ENCODE measurements at places on chromosomes 3 and 15.

GRCh38 chr3:44330444-44330843, 8.1 kb upstream of the TCAIM start:
- no peak for DNase-seq

GRCh38 chr15:90087454-90088154, 14.7 kb downstream of the IDH2 start:
- peak; percentile 85 for DNase-seq

GRCh38 chr15:88144921-88145653, 111.5 kb downstream of the NTRK3 start:
- DNase-seq: no peak

- no peak for DNase-seq
Observed at GRCh38 chr3:2465842-2466241, 367.2 kb downstream of the CNTN4 start.

DNA sequence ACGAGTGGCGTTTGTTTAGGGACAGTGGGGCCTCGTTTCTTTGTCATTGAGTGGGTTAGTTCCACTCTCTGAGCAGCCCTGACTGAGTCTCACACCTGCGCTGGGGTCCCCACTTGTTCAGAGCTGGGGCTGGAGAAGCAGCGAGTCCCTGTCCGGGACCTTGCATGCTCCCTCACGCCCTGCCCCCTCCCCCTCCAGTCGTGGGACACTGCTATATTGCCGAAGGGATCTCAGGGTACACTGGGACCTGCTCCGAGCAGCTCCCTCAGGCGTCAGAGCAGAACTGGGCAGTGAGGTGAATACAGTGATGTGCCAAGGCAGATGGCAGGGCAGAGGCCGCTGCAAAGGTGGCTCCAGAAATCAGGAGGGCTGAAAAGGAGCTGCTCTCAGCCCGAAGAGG, 59.9 kb upstream of the KLF13 start:
- peak; percentile 48 for DNase-seq

DNA sequence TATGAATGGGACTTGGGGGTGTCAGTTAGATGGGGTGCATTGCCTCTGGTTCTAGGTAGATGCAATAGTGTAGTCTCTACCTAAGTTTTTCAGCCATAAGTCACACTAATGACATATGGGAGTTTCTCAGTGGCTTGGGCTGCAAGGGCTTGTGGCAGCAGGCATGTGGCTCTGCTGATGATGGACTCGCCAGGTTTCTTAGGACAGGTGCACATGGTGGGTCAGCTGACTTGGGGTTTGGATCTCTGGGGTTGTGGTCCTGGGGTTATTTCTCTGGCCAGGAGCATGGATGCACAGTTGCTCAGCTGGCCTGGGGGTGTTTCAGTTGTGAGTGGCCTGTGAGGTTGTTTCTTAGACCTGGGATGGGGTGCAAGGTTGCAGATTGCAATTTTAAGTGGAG, 120.0 kb upstream of the DCBLD2 start:
- DNase-seq: no peak

DNA sequence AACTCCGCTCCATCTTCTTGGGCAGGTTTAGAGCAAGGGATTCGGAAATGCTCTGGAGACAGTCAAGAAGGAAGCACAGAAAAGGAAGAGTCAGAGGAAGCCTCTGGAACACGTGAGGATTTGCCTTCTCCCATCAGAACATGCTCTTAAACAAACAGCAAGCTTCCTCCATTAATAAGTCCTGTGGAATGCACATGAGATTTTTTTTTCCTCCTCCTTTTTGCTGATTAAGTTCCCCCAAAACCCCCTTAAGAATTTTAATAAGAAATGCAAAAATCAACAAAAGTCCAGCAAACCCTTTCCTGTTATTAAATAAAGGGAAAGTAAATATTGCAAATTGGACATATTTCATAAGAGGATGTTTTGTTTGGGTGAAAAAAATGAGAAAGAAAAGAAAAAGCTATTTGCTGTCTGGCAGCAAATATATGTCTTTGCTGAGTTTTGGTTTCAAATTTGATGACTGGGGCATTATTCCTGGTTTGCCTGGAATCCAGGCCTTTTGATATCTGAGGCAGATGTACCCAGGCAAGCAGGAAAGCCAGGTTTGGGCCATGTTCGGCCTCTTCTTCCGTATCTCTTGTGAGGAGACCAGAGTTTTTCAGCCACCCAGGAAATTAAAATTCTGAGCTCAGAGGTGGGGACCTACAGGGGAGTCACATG, 7.9 kb upstream of the TSEN2 start:
- DNase-seq: no peak

DNA sequence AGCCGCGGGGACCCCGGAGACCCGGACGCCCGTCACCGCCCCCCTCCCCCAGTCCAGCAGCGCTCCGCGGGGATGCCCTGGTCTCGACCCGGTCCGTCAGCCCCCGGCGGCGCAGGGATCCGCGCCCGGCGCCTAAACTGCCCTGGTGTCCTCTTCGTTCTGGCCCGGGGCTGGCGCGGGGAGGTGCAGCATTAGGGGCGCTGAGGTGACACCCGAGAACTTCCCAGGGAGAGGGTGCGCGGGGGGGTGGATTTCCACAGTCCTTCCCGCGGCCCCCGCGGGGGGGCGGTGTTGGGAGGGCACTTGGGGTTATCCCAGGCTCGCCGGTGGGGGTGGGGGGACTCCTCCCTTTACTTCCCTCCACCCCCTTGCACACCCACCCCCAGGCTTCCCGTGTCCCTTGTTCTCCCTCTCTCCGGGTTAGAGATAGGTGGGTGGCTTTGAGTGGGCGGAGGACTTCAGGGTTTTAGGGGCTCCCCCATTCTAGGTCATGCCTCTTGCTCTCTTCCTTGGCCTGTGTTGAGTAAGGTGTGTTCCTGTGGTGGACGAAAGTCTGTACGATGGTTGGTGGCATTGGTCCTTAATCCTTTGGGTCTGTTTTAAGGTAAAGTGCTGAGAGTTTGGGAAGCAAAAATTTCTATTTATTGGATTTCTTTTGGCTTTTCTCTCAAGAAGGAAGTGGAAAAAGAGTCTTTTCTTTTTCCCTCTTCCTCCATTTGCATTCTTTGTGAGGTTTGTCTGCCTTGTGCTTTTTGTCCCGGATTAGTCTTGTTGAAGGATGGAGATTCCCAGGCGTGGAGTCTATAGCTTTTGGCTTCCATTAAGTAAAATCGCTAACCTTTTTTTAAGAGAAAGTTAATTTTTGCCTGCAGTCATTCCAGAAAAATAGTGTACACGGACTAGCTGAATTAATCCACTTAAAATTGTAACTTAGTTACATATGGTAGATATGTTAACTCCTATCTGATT, 811 bp downstream of the SKIL start:
- peak; percentile 75 for DNase-seq

DNA sequence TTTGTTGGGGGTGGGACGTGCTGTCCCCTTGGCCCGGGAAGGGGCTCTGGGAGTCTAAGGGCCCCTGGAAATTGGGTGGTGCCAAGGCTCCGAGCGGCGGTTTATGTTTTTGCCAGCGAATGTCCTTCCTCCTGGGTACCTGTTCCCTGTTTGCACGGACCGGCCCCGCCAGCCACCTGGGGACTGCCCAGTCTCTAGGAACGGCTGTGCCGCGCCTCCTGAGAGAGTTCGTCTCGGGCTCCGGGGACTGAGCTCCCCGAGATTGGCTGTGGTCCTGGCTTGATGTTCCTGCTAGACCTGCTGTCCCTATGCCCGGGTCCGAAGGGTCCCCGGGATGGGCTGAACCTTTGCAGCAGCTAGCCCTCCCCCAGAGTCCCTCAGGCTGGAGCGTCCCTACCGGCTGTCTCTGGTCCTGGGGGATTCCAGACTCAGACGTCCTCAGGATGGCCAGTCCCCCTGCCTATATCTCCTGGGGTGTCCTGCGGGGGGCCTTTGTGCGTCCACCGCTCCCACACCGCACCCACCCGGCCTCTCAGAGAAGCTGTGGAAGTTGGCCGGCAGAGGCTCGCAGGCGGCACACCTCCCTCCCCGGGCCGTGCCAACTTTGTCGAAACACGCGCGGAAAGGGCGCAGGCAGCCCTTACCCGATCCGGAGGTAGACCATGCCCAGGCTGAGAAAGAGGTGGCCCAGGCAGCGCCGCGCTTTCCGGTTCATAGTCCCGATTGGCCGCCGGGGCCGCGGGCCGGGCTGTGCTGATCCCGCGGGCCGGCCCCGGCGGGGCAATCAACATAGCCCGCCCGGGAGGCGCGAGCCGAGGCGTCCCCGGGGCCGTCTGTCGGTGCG, 547 bp downstream of the WNT7A start:
- DNase-seq: peak; percentile 87

GRCh38 chr3:170222647-170223541, 670 bp downstream of the PRKCI start:
- peak; percentile 87 for DNase-seq

DNA sequence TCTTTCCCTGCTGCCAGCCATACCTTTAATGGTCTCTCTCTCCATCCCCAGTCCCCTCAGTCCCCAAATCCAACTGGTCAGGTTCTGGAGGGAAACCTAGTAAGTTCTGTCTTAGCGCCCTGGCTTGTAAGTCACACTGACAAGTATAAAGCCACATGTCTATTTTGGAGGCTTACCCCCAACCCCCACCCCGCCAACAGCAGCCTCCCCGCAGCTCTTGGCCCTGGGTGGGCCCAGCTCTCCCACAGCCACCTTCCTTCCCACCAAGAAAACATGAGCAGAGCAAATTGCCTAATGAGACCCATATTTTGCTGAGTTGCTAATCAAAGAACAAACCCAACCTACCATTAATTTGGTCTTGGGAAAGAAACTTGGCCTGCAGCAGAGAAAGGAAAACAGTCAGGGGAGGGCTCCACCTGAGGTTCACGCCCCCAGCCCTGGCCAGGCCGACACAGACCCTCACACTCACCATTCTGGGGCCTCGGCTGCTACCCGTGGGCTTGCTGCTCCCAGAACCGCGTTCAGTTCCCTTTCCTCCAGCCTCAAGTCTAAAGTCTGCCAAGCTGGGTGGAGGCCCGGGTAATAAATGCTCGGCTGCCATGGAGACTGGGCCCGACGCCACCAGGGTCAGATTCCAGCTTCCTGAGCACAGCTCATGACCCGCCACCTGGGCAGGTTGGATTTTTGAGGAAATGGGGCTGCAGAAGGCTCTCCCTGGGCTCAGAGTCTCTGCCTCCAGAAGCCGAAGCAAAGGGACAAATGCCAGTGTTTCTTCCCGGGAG, at the start of gene CALML4:
Gene CALML4 (minus strand): TSS at position 557 of the 782 bp plus-strand sequence. CDS start 85 bp downstream, at position 472.
- DNase-seq: peak; percentile 54

- no peak for DNase-seq
Observed at GRCh38 chr15:42062284-42062806, 32.0 kb downstream of the PLA2G4D start.

DNA sequence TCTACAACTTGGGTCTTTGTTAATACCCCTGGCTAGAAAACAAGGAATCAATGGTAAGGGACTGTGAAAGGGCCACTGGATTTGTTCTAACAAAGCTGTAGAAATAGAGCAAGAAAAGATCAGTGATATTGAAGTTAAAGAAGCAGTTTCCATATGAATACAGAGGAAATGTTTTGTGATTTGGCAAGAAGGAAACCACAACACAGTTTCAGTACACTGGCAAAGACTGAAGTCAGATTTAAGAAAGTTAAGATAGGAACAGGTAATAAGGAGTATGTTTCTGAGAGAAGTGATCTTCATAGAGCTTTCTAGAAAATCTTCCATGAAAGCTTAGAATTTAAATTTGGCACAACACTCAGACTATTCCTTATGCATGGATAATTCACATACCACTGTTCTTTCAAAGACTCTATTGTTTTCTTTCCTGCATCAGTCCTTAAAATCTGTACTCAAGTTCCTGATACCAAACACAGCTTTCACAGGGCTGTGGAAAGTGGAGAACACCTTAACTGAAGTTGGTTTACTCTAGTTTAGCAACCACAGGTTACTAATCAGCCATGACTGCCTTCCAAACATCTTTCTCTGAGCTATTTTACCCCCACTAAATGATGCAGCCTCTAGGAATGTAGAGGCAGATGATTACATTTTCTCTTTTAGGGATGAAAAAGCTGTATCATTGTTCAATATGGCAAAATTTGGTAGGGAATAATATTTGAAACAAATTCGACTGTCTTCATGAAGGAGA, 32.4 kb upstream of the ALCAM start:
- no peak for DNase-seq

- no peak for DNase-seq
Observed at GRCh38 chr3:189778340-189778950, 147.3 kb downstream of the TP63 start.

DNA sequence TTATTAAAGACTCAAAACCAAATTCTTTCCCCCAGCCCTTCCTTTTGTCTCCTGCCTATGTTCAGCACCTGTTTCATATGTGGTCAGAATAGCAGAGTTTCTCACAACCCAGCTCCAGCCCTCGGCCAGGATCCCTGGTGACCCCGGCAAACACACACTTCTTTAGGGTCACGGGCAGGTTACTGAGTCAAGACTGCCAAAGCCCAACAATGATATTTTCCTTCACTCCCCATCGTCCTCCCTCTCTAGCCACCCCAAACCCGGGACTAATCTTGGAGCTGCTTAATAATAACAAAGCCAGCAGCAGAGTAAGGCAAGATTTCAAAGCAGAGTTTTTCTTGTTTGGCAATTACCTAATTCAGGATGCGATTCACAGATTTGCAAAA, 25.5 kb downstream of the RARB start:
- no peak for DNase-seq

DNA sequence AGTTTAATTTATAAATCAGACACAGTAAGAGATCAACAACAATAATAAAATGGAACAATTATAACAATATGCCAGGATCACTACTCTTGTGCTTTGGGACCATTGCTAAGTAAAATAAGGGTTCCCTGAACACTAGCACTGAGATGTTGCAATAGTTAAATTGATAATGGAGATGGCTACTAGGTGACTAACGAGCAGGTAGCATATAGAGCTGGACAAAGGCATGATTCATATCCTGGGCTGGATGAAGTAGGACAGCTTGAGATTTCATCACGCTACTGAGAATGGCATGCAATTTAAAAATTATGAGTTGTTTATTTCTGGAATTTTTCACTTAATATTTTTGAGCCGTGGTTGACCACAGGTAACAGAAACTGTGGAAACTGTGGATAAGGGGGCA, 20.7 kb upstream of the MYZAP start:
- no peak for DNase-seq

DNA sequence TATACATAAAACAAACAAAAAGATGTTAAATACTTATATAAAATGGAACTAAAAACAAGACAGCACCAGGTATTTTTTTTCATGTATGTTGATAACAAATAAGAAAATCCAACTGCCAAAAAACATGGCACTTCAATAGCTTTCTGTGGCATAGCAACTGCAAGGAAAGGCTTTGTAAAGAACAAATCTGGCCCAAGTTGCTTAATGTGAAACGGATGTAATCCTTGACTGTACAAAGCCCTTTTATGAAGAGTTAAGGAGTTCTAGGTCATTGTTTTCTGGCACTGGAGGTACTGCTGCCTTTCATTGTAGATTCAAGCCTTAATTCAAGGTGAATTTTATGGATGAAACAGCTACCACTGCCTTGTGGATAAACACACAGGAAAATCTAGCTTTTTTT, 68.8 kb upstream of the SLC12A8 start:
- DNase-seq: no peak

DNA sequence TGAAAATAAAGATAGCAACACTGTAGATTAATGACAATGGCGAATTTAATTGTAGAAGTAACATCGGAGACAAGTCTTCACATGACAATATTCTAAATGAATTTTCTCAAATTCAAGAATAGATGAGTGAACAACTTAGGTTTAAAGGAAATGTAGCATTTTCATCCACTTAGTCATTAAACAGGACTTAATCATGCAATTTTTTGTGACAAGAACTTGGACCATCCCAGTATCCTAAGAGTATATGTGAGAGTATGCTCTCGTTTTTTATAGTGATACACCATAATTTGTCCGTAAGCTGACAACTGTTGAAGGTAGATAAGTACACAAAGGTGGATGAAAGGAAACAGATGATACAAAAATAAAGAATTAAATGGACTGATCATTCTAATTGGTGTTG, 81.5 kb downstream of the DLG1 start:
- DNase-seq: no peak

Measured in H7 (cell line).